Heart right ventricle (tissue), 16 donors: ENCODE measurements at places on chromosomes 1 and 21. TPM values are rescaled to one million over a fixed set of nuclear protein-coding genes. Genes with fewer than 3 reads are reported as not detected.

The PAPPA2 gene
- polyA plus RNA-seq = 0.07 TPM

The PTPRU gene
- 15.7 TPM for polyA plus RNA-seq

The ERICH3 gene
- 0.07 TPM for polyA plus RNA-seq

The VWA5B1 gene
- polyA plus RNA-seq = 0.03 TPM

The RGS8 gene
- not detected for polyA plus RNA-seq
